ENCODE measurements at places on chromosomes 5 and 9. TPM values are rescaled to one million over a fixed set of nuclear protein-coding genes. Genes with fewer than 3 reads are reported as not detected.

DNA sequence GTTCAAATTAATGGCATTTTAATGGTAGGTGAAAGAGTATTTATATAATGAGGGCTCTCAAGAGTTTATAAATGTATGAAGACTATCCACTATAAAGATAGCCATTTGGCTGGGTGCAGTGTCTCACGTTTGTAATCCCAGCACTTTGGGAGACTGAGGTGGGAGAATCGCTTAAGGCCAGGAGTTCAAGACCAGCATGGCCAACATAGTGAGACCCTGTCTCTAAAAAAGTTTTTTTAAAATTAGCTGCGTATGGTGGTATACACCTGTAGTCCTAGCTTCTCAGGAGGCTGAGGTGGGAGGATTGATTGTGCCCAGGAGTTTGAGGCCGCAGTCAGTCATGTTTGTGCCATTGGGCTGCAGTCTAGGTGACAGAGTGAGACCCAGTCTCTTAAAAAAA, 61.6 kb downstream of the ERBIN start:
- no peak for DNase-seq

DNA sequence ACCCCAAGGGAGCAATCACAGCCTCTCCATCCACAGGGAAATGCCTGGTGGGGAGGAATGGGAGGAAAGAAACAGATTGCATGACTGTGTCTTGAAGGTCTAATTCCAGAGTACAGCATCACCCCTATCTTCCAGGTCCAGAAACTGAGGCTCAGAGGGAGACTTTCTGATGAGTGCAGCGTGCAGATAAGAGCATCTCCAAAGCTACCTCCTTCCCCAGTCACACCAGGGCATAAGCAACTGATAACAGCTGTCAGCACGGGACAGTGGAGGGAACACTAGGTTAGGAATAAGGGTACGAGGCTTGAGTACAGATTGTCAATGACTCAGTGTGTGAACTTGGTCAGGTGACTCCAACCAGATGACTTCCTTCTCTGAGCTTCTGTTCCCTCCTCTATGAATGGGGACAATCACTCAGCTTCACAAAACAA, 126.9 kb downstream of the KCNIP1 start:
- DNase-seq, result no peak

GRCh38 chr9:128611600-128612394, 44.9 kb downstream of the DYNC2I2 start:
- DNase-seq, result no peak

DNA sequence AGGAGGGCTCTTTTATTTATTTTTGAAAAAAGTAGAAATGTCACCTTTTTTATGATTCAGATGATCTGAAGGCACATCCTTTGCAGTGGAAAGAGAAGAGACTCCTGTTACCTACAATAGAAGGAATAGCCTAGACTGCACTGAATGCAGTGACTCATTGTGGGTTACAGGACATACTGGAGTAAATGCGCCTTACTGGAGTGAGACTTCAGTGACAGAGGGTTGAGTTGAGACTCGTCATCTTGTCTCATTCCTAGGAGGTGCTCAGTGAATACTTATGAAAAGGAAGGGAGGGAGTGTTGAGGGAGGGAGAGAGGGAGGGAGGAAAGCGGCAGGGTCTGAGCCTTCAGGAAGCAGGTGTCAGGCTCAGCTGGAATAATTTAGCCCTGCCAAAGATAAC, 25.2 kb downstream of the ANKRA2 start:
- DNase-seq, result no peak

DNA sequence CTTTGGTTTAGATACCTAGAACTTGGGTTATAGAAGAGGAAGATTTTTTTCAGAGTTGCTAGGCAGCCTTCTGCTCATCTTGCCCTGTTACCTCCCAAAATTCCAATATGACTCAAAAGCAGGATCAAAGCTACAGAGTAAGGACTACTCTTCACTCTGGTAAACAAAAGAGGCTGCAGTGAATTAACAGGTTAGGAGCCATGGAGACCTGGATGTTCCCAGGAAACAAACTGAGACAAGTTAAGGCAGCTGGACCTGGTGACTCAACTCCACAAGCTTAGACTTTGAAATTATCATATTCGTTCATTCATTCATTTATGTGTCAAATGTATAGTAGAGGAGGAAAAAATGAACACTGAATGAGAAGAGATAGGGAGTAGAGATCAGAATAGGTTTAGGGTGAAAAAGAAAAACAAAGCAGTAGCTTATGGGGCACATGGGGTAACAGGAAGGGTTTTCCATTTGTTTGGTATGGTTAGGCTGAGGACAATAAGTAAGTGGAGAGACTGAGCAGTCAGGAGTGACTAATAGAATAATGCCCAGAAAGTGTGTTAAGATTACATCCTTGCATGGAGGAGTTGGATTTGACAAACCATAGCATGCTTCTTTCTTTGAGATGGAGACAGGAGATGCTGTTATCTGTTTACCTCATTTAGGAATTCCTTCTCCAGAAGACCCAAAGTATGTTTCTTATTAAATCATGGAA, 464.0 kb upstream of the ZNF608 start:
- DNase-seq, result no peak

- peak; percentile 43 for DNase-seq
Measured at GRCh38 chr9:136283291-136284235, 20.3 kb downstream of the CCDC187 start.

GRCh38 chr5:368183-369084, 46.9 kb downstream of the AHRR start:
- DNase-seq, result no peak

Gene RMI1
- 2.7 TPM for total RNA-seq

DNA sequence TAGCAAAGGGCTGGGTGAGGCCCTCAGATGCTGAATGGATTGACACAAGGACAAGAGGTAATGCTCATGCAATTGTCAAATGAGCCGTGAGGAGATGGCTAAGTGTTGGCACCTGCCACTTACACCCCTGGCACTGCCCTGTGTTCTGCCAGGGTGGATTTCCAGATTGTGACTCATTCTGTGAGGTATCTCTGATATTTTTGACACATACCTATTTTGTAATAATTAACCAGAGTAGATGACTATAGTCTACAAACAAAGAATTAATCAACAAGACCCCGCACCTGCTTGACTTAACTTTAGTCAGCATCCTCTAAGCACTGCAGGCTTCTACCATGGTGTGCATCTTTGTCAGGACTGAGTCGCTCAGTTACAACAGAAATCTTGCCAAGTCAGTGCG, 200.8 kb downstream of the DIRAS2 start:
- no peak for DNase-seq

GRCh38 chr9:133394687-133395271, 18.6 kb downstream of the STKLD1 start:
- DNase-seq, result no peak

GRCh38 chr9:81559197-81559596, 130.2 kb downstream of the TLE1 start:
- DNase-seq, result no peak

Gene SARDH
- total RNA-seq, result 2.2 TPM

DNA sequence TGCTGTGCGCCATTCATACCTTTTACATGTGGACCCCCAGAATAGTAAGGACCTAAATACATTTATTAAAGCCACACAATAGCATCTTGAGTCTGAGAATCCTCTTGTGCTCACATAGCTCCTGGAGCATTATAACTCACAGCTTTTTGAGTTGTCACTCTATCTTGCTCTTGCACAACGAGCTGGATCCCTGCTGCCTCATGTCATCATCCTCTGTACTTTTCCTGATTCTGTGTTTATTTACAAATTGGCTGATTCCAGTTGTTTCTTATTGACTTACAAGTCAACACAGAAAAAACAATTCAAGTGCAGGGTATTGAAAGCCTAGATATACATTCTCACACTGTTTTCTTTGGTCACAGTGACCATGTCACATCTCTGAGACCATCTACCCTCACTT, 112.9 kb downstream of the SLC1A3 start:
- DNase-seq, result no peak

- DNase-seq, result no peak
Measured at GRCh38 chr5:150317048-150318003, 14.6 kb upstream of the ARSI start.

DNA sequence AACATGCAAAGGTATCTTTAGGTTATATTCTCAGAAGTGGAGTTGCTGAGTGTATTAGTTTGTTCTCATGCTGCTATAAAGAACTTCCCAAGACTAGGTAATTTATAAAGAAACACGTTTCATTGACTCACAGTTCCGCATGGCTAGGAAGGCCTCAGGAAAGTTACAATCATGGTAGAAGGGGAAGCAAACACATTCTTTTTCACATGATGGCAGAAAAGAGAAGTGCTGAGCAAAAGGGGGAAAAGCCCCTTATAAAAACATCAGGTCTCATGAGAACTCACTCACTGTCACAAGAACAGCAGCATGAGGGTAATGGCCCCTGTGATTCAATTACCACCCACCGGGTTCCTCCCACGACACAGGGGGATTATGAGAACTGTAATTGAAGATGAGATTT, 163.6 kb upstream of the PRLR start:
- no peak for DNase-seq

- no peak for DNase-seq
Measured at GRCh38 chr5:74530326-74531050, 110.0 kb downstream of the ENC1 start.

Gene FOXI1
- not detected for total RNA-seq

DNA sequence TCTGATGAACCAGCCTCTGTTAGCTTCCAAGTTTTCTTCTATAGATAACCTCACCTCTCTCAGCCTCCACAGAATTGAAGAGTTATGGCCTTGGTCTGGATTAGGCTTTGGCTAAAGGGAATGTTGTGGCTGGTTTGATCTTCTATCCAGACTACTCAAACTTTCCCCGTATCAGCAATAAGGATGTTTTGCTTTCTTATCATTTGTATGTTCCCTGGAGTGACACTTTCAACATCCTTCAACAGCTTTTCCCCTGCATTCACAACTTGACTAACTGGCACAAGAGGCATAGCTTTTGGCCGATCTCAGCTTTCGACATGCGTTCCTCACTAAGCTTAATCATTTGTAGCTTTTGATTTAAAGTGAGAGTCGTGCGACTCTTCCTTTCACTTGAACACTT, 28.1 kb upstream of the GNE start:
- no peak for DNase-seq

Gene GABRA6
- total RNA-seq, result not detected

DNA sequence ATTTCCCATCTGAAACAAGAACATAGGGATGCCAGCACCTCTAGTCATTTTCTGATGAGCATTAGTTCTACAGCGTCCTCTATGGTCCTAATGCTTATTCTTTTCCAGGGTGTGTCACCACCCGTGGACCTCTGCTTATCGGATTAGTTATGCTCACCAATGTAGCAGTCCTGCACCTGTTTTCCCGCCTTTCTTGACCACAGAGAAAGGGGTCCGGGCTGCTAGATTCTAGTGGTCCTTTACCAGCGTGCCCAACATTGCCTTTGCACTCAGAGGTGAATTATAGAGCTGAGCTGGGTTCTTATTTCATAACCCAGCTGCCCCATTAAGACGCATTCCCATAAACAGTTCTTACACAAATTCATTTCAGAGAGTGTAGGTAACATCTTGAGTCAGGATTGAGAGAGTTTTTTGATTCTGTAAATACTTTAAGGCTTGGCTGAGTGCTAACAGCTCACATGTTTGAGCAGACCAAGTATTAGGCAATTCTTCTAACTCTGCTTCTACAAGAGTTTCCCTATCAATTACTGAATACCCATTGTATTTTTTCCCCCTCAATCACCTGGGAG, 2205.1 kb upstream of the C9orf72 start:
- DNase-seq, result no peak

DNA sequence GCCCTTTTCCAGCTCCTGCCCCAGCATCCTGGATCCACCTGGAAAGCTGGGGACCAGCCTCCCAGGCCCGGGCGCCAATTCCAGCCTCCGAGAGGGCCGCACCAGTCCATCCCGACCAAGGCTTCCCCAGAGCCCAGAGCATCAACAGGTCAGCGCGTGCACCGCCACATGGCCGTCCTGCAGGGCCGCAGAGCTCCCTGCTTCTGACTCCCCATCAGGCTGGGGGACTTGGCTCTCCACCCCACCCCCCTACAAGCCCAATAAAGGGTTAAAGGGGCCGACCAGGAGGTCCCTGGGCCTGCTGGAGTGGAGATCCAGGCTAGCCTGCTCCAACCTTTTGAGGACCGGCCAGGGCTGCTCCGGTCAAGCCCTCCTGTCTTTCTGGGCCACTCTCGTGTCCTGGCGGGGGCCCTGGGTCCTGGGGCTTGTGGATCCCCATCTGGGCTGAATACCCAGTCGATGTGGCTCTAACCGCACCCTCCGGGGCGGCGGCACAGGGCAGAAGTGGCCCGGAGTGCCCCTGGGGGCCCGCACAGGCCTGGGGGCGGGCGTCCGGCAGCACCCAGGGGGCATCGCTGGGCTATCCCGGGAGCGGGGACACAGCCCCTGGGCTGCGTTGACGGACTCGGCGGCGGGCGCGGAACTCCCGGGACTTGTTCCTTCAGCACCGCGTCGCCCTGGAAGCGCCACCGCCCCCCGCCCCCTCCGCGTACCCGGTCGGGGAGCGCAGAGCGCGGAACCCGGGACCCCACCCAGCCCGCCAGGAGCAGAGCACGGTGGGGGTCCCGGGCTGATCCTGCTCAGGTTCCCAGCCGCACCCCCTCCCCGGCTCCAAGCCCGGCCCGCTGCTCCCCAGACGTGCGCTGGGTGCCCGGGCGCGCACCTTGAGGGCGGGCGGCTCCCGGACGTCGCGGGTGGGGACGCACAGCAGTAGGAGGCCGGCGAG, 590 bp downstream of the ENTPD2 start:
- DNase-seq, result no peak

Gene FCHO2
- total RNA-seq, result 4.4 TPM

Gene CDH18
- not detected for total RNA-seq

GRCh38 chr9:100222674-100223073, 123.6 kb downstream of the INVS start:
- DNase-seq, result no peak

- no peak for DNase-seq
Measured at GRCh38 chr5:173394701-173395100, 66.5 kb upstream of the STC2 start.

Gene SUB1
- total RNA-seq, result 311 TPM

Gene LCN9
- not detected for total RNA-seq

Measured in T-helper 17 cell (primary cell).